Naive B cell (primary cell): ENCODE measurements at places on chromosomes 1 and 21. TPM values are rescaled to one million over a fixed set of nuclear protein-coding genes. Genes with fewer than 3 reads are reported as not detected.

DNA sequence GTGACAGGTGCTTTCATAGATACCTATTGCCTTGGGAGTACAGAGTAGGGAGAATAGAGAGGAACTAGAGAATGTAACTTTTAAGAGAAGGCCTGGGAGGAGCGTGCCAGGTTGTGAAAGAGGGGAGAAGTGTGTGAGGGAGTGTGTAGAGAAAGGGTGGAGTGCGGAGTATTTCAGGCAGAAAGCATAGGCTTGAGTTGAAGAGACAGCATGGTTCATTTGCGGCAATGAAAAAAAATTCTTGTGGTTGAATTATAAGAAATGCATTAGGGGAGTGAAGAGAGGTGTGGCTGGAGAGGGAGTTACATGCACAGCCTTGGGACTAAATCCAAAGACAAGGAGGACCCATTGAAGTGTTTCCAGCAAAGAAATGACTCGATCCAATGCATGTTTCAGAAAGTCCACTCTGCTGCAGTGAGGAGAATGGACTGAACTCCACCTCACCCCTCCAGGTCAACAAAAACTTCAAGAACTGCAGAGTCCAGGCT lies 81.7 kb upstream of the ADAM30 start:
- no peak overlapping the region for H3K27ac ChIP-seq
- H3K36me3 ChIP-seq = peaks cover 28% of the 10 kb centered on the region
- no peak overlapping the region for H3K4me3 ChIP-seq
- H3K4me1 ChIP-seq = peaks cover 18% of the 10 kb centered on the region
- no peaks in the 10 kb centered on the region for H3K27me3 ChIP-seq
- no peak for DNase-seq

SERTAD4 gene
- polyA plus RNA-seq = not detected

RNF220 gene
- polyA plus RNA-seq = 117 TPM

CLCN6 gene
- 10.1 TPM for polyA plus RNA-seq

DNA sequence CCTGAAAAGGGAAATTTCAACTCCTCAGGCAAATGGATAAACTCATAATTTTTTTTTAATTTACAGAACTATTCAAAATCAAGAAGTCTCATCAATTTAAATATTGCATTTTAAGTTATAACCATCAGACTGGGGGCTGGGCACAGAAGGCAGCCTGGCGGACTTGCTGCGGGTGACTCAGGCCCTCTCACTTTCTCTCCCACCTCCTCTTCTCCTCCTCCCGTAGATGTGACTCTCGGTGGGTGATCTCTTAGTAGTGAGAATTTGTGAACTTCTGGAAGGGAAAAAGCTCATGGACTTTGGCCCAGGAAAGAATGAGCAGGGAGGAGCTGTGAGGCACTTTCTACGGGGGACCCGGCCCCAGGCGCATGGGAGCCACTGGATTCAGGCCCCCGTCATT lies 32.9 kb downstream of the CLIC6 start:
- H3K27me3 ChIP-seq = peaks cover 29% of the 10 kb centered on the region
- no peak overlapping the region for H3K4me3 ChIP-seq
- H3K27ac ChIP-seq = no peak overlapping the region
- H3K4me1 ChIP-seq = no peaks in the 10 kb centered on the region

GRCh38 chr1:183742355-183742754 lies 62.6 kb upstream of the RGL1 start:
- no peak for DNase-seq
- no peak overlapping the region for H3K4me3 ChIP-seq
- H3K36me3 ChIP-seq = no peaks in the 10 kb centered on the region
- H3K4me1 ChIP-seq = no peaks in the 10 kb centered on the region
- H3K27me3 ChIP-seq = no peaks in the 10 kb centered on the region

OLFML3 gene
- polyA plus RNA-seq = not detected

JAM2 gene
- polyA plus RNA-seq = 5.1 TPM

- no peaks in the 10 kb centered on the region for H3K4me1 ChIP-seq
- H3K4me3 ChIP-seq = no peak overlapping the region
- no peak for DNase-seq
- H3K36me3 ChIP-seq = no peaks in the 10 kb centered on the region
- H3K27me3 ChIP-seq = no peaks in the 10 kb centered on the region
- H3K27ac ChIP-seq = no peak overlapping the region
Measured at GRCh38 chr1:93619507-93620171, 62.0 kb downstream of the BCAR3 start.

PTGFR gene
- polyA plus RNA-seq = not detected

- peaks cover 41% of the 10 kb centered on the region for H3K4me1 ChIP-seq
- peak overlapping the region; percentile 7 for H3K4me3 ChIP-seq
- no peaks in the 10 kb centered on the region for H3K36me3 ChIP-seq
- no peak for DNase-seq
- H3K27ac ChIP-seq = no peak overlapping the region
Measured at GRCh38 chr1:225655509-225656258, 2.8 kb upstream of the ENAH start.
